ENCODE measurements at places on chromosomes 4 and X.

DNA sequence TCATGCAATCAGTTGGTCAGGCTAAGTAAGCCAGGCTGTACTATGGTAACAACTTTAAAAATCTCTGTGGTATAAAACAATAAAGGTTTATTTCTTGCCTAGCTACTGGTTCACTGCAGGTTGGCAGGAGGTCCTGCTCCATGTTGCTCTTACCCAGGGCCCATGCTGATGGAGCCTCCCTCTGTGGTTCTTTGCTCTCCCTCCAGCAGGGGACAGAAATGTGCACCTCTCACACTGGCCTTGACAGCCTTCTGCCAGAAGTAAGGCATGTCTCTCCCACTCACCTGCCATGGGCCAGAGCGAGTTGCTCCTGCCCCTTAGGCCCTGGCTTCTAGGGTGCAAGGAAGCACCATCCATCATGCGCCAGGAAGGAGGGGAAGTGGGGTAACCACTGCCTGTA is 31.1 kb downstream of the CLDN22 start:
- DNase-seq: no peak

GRCh38 chr4:772776-773175 is 53.2 kb downstream of the CPLX1 start:
- no peak for DNase-seq

GRCh38 chrX:137742846-137743245 is 176.9 kb downstream of the ZIC3 start:
- no peak for DNase-seq

- no peak for DNase-seq
Measured at GRCh38 chr4:139171876-139172691, 4.9 kb downstream of the ELF2 start.

- no peak for DNase-seq
Measured at GRCh38 chr4:86274642-86275041, 85.2 kb downstream of the MAPK10 start.

DNA sequence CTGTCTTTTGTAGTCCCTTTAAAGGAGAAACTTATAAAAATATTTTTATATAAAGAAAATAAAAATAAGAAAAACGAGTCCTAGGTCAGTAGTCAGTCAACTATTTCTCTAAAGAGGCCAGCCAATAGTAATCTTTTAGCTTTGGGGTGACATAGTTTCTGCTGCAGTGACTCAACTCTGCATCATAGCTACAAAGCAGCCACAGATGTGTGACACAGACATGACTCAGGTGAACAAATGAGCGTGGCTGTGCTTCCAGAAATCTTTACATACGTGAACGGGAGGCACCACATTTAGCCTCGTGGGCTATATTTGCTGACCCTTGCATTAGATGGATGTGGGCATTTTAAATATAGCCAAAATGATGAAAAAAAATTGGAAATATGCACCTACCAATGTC is 1862.5 kb upstream of the TENM3 start:
- no peak for DNase-seq

DNA sequence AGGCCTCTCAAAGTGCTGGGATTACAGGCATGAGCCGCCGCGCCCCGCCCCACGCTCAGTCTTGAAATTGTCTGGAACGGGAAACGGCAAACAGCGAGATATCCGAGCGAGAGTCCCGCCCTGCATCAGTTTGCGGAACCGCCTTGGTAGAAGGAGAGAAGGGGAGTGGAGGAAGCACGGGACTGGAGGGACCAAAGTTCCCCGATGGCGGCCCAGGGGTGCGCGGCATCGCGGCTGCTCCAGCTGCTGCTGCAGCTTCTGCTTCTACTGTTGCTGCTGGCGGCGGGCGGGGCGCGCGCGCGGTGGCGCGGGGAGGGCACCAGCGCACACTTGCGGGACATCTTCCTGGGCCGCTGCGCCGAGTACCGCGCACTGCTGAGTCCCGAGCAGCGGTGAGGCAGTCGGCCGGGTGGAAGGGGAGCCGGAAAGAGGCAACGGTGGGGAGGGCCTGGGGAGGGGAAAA is at the start of gene BST1:
Gene BST1 (plus strand): TSS at position 125 of the 463 bp plus-strand sequence. CDS start 80 bp downstream, at position 205.
- peak; percentile 92 for DNase-seq

GRCh38 chrX:17075004-17075403 is 128.5 kb downstream of the REPS2 start:
- DNase-seq: no peak

DNA sequence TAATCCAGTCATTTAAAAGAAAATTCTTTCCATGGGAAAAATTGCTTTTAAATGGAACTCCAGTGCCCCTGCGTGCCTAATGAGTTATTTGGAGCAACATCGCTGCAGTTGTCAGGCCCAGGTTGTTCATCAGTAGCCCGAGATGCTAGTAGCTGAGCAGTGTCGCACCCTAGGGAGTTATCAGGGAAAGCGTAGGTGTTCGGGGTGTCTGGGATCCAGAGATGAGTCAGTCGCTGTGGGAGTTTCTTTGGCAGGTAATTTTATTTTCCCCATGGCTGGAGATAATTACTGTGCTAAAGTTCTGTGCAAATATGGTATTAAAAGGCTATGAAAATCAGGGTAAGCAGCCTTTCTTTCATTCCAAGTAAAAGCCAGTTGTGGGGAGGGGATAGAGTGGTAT is 49.4 kb downstream of the ANXA3 start:
- DNase-seq: no peak

DNA sequence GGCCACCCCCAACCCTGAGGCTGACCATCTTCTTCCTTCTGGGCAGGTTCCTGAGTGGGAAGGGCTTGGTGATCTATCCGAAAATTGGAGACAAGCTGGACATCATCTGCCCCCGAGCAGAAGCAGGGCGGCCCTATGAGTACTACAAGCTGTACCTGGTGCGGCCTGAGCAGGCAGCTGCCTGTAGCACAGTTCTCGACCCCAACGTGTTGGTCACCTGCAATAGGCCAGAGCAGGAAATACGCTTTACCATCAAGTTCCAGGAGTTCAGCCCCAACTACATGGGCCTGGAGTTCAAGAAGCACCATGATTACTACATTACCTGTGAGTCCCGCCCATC is 9.7 kb downstream of the EFNB1 start:
- no peak for DNase-seq

DNA sequence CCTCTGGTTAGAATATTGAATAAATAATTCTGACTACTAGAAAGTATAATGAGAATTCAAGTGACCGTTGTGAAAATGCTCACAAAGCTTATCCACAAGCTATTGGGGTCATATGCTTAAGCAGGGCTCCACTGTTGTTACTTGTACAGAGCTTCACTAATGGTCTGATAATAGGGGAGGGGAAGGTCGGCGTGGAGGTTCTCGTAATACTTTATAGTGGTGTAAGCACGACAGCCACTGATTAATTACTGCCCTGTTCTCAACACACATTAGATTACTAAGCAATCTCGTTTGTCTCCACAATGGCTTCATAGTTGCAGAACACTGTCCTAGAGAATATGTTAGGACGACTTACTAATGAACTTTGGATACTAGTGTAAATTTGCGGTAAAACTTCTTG is 11.6 kb downstream of the UNC5C start:
- DNase-seq: no peak

DNA sequence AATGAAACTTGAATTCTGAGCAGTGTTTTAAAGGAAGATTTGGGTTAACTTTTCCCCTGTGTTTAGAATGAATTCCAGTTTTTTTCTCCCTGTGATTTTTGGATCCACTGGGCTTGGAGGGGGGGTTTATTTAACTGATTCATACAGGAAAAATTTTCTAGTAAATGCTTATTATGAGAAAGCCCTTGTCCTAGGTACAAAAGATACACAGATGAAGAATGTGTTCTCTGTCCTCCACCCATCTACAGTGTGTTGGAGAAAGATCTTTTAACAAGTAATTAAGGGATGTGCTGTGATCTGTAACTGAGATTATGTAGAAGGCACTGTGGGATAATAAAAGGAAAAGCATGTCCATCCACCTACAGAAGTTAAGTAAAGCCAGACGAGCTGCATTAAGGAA is 103.9 kb downstream of the STIM2 start:
- DNase-seq: no peak

GRCh38 chr4:124610211-124610610 is 102.3 kb downstream of the ANKRD50 start:
- DNase-seq: no peak

GRCh38 chr4:5277079-5277478 is 225.8 kb downstream of the STK32B start:
- DNase-seq: no peak
